ENCODE measurements at places on chromosomes 11 and 22. TPM values are rescaled to one million over a fixed set of nuclear protein-coding genes. Genes with fewer than 3 reads are reported as not detected.

The ZNRD2 gene
- total RNA-seq: 15.4 TPM

- no peak for DNase-seq
These were observed 1.5 kb upstream of the MB start for GRCh38 chr22:35618427-35619223.

The OR10AG1 gene
- not detected for total RNA-seq

The TEX54 gene
- not detected for total RNA-seq

- no peak for DNase-seq
These were observed 471 bp upstream of the CEP126 start for GRCh38 chr11:101914341-101914737.

DNA sequence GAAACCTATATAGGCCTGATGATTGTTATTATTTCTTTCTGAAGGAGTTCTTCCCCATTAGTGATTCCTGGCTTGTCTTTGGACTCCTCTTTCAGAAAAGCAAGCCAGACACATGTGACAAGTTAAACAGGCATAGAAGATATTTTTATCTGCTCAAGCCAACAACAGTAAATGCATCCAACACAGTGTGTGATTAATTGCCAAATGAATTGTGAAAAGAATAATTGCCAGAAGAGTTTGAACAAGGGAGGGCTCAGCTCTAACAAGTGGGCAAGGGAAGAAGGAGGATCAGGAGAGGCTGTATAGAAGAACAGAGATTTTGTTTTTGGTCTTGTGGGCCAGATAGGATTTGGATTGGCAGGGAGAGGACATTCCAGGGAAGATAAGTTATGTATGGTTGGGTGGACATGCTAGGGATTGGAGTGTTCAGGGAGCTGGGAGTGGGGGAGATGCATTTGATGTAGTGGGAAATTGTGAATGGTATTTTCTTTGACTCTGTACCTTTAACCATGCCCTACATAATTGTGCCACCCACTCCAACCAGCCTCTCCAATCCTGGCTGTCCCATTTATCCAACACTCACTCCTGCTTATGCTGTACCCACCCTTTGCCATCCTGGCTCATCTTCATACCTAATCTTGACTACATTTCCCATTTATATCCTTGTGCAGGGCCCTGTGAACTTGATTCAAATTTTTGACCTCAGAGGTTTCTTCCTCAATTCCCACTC is 172.8 kb downstream of the RRAS2 start:
- no peak for DNase-seq

DNA sequence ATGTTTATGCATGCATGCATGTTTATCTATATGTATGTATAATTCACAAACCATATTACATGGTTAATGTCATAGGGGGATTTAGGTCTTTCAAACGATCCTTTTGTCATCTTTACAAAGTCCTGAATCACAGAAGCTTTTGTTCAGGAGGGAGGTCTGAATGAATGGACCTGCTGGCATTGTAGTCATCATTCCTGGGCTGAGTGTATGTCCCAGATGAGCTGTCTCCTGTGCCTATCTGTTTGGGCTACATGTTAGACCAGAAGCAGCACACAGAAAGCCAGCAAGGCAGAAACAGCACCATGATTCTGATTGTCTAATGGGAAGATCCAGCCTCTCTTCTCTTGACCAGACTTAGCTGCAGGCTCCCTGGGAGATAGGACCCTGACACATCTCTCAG is 69.5 kb downstream of the ADM start:
- no peak for DNase-seq

DNA sequence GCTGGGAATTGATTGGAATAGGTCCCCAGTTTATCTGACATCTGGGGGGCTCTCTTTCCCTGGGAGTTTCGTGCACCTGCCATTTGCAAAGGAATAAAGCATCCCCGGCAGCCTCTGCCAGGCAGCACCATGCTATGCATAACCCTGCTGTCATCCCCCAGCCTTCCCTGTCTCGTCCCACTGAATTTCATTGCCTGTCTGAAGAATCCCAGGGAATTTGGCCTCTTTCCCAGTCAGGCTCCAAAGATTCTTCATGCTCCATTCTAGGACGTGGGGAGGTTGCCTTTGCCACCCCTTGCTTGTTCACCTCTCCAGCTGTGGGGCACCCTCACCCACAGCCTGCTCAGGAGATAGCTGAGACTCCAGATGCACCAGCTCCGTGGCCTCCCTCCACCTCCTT is 195.1 kb upstream of the TBCEL start:
- no peak for DNase-seq

The LGALS12 gene
- total RNA-seq: 0.36 TPM

GRCh38 chr22:29772170-29772641 is 5.0 kb downstream of the UQCR10 start:
- DNase-seq: no peak

GRCh38 chr22:49761836-49762235 is 65.8 kb downstream of the BRD1 start:
- DNase-seq: no peak

The NNMT gene
- total RNA-seq: 27.2 TPM

GRCh38 chr11:133216813-133217212 is 315.5 kb downstream of the OPCML start:
- DNase-seq: no peak

DNA sequence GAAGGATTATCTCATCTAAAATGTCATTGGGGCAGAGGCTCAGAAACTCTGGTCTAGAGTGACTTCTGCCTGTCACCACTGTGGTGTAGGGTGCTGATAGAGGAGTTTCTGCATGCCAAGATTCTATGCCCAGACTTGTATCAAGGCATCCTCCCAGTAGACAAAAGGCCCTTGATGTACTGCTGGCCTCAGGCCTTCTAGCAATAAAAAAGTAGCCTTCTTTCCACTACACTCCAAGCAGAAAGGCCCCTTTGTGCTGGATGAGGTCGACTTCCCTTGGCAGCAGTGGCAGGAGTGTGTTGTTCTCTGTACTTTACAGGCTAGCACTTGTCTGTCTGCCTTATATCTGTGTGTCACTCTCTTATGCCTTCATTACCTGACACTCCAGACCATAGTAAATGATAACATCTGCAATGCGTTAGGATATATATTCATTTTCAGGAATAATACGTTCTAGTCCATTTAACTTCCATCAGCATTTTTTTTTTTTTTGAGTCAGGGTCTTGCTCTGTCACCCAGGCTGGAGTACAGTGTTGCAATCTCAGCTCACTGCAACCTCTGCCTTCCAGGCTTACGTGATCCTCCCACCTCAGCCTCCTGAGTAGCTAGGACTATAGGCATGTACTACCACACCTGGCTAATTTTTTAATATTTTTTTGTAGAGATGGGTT is 49.5 kb upstream of the RRM1 start:
- DNase-seq: no peak

- DNase-seq: no peak
These were observed 31.4 kb downstream of the ZC3H12C start for GRCh38 chr11:110124605-110125004.

GRCh38 chr11:20926799-20927540 is 257.6 kb downstream of the NELL1 start:
- DNase-seq: no peak

DNA sequence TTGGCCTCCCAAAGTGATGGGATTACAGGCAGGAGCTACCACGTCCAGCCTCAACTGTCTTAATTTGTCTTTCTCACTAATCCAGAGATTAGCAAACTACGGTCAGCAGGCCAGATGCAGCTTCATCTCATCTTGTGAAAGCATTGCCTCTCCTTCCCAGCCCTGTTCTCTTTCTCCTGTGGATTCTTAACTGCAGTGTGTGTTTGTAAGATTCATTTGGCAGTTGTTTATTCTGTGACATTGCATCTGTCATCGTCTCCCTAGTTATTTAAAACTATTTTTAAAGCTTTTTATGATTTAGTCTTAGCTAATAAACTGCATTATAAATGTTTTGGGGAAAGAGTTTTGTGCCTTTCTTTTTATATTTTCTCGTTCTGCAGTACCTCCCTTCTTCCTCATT is 29.2 kb downstream of the RNF169 start:
- DNase-seq: no peak

DNA sequence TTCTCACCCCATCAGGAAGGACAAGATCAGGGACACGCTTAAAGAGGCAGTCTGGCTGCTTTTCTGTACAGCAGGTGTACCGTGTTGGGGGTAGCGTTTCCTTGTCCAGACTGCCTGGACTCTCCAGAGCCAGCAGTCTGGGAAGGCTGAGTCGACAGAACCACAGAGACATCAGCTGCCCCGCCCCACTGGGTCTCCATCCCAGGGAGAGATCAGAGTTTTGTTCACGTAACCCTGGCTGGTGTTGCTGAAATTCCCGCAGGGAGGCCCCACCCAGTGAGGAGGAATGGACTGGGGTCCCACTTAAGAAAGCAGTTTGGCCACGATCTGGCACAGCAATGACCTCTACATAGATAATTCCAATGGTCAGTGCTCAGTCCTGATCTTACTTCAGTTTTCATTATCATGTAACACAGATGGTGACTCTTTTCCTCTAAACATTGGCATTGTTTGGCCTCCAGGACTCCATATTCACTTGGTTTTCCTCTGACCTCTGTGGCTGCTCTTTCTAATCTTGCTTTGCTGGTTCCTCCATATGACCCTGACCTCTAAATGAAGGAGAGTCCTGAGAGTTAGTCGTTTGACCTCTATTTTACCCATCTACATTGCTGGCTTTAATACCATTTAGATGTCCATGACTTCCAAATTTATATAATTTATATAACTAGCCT is 89.6 kb upstream of the LRRC55 start:
- no peak for DNase-seq

The GNAZ gene
- 2.9 TPM for total RNA-seq

The OR51B5 gene
- total RNA-seq: not detected

The POTEH gene
- total RNA-seq: not detected

DNA sequence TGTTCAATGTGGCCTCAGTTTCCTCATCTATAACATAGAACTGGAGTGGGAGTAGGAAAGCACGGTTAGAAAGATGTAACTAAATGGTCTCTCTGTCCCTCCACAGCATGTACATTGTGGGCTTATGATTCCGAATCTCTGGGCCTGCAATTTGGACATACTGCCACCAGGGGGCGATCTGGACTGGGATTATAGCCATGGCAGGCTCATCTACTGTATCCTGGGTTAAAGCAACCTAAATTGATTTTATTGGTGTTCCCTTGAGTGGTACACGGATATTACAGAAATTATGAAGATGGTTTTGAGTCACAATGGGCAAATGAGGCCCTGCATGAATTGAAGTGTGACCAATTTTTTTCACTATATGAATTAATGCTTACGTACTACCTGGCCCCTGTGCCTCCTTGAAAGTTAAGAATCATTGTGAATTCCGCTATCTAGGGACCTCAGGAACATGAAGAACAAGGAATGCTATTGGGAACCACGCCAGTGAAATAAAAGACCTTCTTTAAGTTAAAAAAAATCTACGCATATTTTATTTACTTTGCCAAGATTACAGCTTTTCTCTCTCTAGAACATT is 32.9 kb downstream of the TST start:
- peak; percentile 35 for DNase-seq

The RFPL3 gene
- total RNA-seq: not detected

DNA sequence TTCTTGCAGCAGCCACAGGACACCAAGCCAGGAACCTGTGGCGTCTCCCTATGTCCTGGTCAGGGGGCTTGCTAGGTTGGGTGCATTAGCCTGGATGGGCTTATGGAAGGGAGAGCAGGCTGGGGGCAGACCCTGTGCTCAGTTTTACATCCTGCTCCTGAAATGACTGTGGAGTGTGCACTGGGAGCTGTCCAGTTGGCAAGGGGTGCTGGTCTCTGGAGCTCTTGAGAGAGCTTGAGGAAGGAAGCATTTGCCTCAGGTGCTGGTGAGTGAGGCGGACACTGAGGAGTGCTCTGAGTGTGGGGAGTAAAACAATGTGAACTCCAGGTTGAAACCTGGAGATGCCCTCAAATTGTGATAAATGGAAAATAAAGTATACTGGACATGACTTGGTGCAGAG is 3.4 kb downstream of the SCGB1D4 start:
- peak; percentile 14 for DNase-seq
